ENCODE measurements at places on chromosomes 1 and 21. TPM values are rescaled to one million over a fixed set of nuclear protein-coding genes. Genes with fewer than 3 reads are reported as not detected.
A peak's percentile ranks its signal among the peaks of the same experiment; 100 is the strongest.

SMIM34 gene
- total RNA-seq: 0.29 TPM

DMRTA2 gene
- under 0.01 TPM for total RNA-seq

TCHHL1 gene
- not detected for total RNA-seq

DNA sequence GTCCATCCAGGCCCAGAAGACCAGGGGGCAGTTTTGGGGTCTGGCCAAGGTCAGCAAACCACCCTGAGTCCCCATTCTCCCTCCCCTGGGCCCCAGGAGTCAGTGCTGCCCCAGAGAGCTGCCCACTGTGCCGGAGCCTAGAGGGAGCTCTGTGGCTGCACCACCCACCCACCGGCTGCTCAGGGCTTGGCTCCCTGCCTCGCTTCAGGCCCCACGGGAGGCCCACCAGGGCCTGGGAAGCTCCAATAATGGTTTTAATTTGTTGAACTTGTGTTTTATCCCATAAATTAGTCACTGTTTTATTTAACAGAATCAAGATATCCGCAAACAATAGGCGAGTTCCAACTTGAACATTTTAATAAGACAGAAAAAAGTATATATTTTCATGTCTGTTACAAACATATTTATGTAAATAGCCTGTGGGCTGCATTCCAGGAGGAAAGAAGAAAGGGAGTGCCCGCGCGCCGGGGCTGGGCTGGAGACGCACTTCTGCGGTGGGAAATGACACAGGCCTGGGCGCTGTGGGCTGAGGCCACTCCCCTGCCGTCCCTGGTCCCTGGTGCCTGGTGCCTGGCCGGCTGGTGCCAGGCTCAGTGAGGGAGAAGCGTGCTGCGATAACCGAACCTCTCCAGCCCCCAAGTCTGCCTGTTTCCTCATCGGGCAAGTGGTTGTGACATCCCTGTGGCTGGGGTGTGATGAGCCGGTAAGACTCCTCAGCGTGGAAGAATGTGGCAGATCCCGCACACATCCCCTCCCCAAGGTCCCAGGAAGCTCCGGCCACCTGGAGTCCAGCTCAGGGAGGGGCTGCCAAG, 160.5 kb downstream of the PEX14 start:
- H3K27ac ChIP-seq: peak overlapping the region; percentile 47
- H3K4me1 ChIP-seq: peaks cover 21% of the 10 kb centered on the region
- H3K36me3 ChIP-seq: no peaks in the 10 kb centered on the region
- peaks cover 26% of the 10 kb centered on the region for H3K27me3 ChIP-seq
- peak overlapping the region; percentile 21 for H3K4me3 ChIP-seq

DNA sequence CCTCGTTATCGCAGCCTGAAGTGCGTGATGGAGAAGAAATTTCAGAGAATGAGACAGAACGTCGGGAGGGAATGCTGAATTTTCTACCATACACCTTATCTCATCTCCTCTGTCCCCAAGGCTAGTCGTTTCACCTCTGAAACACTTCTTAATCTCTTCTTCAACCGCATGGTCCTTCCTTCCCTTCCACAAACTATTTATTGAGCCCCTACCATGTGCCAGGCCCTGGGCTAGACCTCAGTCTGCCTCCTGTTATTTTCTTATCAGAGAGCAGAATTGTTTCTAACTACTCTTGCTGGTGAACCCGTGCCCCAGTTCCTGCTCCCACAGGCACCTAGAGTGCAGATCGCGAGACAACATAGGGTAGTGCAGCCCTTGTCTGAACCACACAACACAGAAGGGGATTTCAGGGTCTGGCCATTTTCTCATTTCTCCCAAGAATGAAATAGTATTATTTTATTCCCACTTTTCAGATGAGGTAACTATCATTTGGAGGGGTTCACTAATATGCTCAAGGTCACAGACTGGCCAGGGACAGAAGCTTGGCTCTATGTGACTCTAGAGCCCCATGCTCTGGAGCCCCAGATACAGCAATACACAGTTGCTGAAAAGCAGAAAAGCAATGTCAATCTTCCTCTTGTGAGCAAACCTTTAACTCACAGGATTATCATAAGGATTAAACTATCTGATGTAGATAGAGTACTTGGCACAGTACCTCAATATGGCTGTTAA, 598 bp upstream of the ADIPOR1 start:
- H3K27me3 ChIP-seq: no peaks in the 10 kb centered on the region
- peaks cover 30% of the 10 kb centered on the region for H3K36me3 ChIP-seq
- peak overlapping the region; percentile 96 for H3K4me3 ChIP-seq
- DNase-seq: peak; percentile 69
- peaks cover 28% of the 10 kb centered on the region for H3K4me1 ChIP-seq
- peak overlapping the region; percentile 13 for H3K27ac ChIP-seq

DNA sequence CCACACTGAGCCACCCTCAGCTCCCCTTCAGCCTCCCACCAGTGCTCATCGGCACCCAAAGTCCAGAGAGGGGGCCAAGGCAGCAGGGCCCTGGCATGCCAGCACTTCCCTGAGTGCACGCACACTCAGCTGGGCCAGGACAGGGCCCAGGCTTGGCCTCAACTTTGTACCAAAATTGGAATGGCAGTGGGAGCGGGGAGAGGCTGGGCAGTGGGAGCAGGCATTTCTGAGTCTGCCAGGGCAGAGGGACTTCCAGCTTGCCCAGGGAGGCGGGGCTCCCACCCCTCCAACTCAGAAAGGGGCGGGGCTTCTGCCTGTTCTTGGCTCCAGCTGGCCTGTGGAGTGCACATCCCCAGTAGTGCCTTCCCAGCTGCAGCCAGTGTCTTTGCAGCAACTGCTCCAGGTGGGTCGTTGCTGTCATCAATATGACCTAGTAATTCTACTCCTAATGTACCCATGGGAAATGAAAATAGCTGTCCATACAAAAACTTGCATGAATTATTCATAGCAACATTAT, 10.3 kb upstream of the SNX7 start:
- no peaks in the 10 kb centered on the region for H3K27me3 ChIP-seq
- H3K36me3 ChIP-seq: no peaks in the 10 kb centered on the region
- no peak overlapping the region for H3K4me3 ChIP-seq
- no peaks in the 10 kb centered on the region for H3K4me1 ChIP-seq
- DNase-seq: no peak
- H3K27ac ChIP-seq: no peak overlapping the region

DNA sequence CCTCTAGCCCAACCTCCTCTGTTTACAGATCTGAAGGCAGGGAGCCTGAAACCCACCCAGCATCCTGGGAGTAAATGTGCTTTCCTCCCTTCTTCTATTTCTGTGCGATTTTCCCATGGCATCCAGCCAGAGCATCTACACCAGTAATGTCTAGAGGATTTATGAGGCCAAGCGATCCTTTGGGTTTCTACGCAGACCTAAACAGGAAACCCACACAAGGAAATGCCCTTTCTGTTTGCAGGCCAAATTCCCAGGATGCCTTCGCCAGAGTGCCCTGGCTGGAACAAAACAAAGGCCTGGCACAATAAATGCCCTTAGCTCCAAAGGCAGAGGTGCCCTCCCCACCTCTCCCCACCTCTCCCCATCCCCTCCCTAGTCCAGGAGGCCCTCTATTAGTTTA, 110.5 kb upstream of the CDC42BPA start:
- H3K4me1 ChIP-seq: peaks cover 15% of the 10 kb centered on the region
- no peaks in the 10 kb centered on the region for H3K27me3 ChIP-seq
- no peak overlapping the region for H3K27ac ChIP-seq
- H3K4me3 ChIP-seq: no peak overlapping the region
- H3K36me3 ChIP-seq: no peaks in the 10 kb centered on the region
- DNase-seq: no peak

DNA sequence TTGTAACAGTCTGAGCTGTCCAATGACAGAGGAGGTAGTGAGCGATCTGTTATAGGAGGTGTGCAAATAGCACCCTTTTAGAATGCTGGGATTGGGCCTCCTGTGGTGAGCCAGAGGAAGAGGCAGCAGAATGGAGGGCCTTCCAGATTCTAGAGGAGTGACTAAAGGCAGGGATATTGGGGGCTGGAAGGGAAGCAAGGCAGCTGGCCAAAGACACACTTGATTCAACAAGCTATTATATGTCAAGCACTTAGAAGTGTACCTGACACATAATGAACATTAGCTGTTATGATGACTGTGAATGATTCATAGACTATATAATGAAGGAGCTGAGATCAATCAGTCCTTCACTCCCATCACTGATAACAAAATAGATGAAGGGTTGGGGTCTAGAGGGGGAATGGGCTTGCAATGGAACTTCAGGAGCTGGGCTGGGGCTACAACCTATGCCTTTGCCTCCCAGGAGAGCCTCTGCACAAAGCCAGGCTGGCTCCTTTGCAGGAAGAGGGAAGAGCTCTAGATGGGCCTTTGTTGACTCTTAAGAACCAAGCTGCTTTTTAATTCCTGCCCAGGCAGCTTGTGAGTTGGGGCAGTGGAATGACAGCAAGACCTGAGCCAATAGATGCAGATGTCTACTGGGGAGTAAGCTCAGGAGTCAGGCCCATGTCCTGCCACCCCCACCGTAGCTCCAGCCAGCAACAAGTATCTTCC, 2.3 kb upstream of the MKNK1 start:
- H3K27me3 ChIP-seq: no peaks in the 10 kb centered on the region
- no peak overlapping the region for H3K4me3 ChIP-seq
- H3K36me3 ChIP-seq: peaks cover 29% of the 10 kb centered on the region
- H3K27ac ChIP-seq: no peak overlapping the region

GRCh38 chr21:41068496-41068895, 99.5 kb upstream of the BACE2 start:
- H3K36me3 ChIP-seq: no peaks in the 10 kb centered on the region
- no peaks in the 10 kb centered on the region for H3K4me1 ChIP-seq
- no peak overlapping the region for H3K4me3 ChIP-seq
- H3K27me3 ChIP-seq: no peaks in the 10 kb centered on the region
- H3K27ac ChIP-seq: no peak overlapping the region

- H3K27ac ChIP-seq: peak overlapping the region; percentile 41
- H3K27me3 ChIP-seq: no peaks in the 10 kb centered on the region
- peaks cover 36% of the 10 kb centered on the region for H3K4me1 ChIP-seq
Measured at GRCh38 chr1:173409613-173410012, 67.5 kb upstream of the PRDX6 start.

DNA sequence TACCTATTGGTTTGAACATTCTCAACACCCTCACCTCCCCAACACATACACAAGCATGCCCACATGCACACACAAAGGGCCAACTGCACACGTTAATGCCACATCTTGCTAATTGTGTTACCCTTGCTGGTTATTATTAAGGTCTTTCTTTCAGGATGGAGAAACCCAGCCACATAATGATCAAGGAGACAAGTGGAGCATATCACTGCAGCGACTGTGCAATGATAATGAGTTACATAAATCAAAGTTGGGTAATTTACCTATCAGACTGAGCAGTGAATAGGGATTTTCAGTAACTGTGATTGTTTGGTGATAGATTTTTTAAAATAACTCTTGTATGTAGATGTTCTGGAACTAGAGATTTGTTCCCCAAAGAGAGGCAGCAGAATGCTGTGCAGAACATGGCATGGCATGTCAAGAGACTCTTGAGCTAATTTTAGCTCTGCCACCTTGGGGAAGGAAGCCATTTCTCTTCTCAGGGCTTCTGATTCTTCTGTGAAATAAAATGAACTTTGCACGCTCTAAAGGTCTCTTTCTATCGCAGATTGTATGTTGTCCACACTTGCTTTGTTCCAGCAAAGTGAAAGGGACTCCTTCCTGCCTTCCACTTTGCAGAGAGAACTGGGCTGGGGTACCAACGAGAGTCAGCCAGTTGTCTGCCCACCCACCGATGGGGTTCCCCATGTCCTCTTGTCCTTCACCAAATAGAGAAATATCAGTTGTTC, 126.0 kb upstream of the CAMK1G start:
- no peaks in the 10 kb centered on the region for H3K27me3 ChIP-seq
- H3K4me3 ChIP-seq: no peak overlapping the region
- peaks cover 9% of the 10 kb centered on the region for H3K4me1 ChIP-seq
- H3K36me3 ChIP-seq: no peaks in the 10 kb centered on the region
- H3K27ac ChIP-seq: no peak overlapping the region

DNA sequence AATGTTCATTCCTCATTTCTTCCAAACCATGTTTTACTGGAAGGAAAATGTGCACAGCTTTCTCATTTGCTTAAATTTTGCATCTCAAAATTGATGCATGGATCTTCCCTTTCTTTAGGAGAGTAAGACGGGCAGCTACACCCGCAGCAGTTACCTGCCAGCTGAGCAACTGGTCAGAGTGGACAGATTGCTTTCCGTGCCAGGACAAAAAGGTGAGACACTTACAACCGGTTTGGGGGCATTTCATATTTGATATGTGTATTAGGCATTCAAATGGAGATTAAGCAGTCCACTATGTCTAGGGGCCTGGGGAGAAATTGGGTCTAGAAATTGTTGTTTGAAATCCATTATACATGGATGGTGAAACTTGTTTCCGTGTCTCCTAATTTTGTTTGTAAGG, 12.9 kb downstream of the C8A start:
- DNase-seq: no peak
- no peak overlapping the region for H3K27ac ChIP-seq
- H3K36me3 ChIP-seq: no peaks in the 10 kb centered on the region
- H3K4me1 ChIP-seq: peaks cover 19% of the 10 kb centered on the region

GRCh38 chr1:228744356-228744755, 9.1 kb downstream of the RHOU start:
- H3K4me1 ChIP-seq: no peaks in the 10 kb centered on the region
- no peak overlapping the region for H3K4me3 ChIP-seq
- H3K36me3 ChIP-seq: no peaks in the 10 kb centered on the region
- no peaks in the 10 kb centered on the region for H3K27me3 ChIP-seq
- no peak overlapping the region for H3K27ac ChIP-seq

DNA sequence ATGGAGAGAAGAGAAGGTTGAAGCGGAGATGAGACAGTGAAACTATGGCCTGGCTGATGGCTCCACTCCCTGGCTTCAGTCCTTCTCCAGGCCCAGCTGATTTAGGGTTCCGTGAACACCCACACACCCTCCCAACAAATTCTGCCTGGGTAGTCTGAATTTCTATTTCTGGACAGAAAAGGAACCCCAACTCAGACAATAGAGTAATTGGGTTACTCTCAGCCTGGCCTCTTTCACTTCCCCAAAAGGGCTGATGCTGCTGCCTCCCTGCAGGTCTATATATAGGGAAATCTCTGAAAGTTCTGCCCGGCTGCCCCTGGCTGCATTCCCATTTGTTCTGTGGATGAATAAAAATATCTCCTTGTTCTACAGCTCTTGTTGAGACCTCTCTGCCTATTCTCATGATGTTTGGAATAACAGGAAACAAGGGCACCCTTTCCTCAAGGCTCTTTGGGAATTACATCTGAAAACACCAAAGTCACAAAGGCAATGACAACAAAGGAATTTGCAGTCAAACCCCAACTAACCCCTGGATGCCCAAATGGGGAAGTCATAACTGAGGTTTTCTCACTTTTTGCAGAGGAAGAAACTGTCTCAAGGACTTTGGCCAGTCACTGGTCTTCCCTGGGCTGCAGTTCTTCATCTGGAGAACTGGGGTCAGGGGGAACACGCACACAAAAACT, 11.4 kb upstream of the ZSCAN20 start:
- DNase-seq: no peak
- H3K27ac ChIP-seq: no peak overlapping the region
- H3K27me3 ChIP-seq: no peaks in the 10 kb centered on the region
- peaks cover 25% of the 10 kb centered on the region for H3K4me1 ChIP-seq
- H3K4me3 ChIP-seq: no peak overlapping the region

Data from osteoblast (primary cell).